Stimulated activated CD8-positive, alpha-beta memory T cell treated with anti-CD3 and anti-CD28 coated beads, Interleukin-7, amount 100 ng/mL, for 24 hours (primary cell): ENCODE measurements at places on chromosomes 7 and 10.

- DNase-seq: no peak
Observed at GRCh38 chr7:133560900-133561299, 308.0 kb downstream of the EXOC4 start.

DNA sequence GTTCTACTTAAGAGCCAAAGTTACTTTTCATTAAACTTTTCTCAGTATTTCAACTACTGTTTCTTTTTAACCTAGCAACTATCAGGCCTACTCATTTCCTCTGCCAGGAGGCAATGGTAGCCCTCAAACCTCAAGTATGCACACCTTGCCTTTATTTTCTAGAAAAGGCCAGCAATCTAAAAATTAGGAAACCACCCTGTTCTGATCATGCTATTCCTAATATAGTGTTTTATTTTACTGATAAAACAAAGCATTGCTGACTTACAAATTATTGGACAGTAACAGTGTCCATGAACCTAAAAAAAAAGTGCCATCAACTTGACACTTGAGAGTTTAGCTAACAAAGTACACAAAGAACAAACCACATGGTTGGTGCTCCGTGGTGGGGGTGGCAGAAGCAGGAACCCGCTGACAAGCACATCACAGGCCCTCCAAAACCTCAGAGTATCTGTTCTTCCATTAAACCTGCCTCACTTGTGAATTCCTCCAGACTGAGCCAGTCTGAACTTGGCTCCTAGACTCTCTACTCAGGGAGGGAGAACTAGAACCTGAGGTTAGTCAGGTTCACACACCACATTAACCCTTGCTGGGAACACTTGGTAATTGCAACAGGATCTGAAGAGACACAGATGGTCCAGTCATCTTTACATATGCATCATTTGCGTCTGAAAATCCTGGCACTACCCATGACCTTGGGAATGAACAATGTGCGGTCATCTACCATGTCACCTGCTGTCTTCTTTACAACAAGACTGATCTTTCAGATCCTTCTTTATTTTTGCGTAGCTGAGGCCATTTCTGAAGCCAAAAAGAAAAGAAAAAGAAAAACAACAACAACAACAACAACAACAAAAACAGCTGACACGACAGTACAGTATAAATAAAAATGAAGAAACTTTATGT, 31.9 kb downstream of the PIP4K2A start:
- DNase-seq: no peak

DNA sequence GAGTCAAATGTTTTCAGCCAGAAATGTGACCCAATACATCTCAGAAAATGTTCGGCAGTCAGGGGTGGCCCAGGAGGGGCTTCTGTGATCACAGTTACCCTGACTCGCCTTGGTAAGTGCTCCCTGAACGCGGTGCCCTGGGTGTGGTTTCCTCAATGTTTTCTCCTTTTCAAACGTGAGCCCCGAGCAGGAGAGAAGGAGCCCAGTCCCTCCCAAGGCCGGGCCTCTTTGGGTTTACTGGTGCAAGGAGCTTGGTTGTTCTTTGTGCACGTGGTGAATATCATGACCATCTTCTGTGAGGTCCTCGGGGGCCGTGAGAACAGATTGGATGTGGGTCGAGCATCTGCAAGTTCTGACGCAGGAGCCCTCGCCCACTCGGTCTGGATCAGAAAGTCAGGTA, 55.8 kb upstream of the VIPR2 start:
- DNase-seq: no peak

- no peak for DNase-seq
Observed at GRCh38 chr7:22120391-22121053, 174.8 kb upstream of the CDCA7L start.

DNA sequence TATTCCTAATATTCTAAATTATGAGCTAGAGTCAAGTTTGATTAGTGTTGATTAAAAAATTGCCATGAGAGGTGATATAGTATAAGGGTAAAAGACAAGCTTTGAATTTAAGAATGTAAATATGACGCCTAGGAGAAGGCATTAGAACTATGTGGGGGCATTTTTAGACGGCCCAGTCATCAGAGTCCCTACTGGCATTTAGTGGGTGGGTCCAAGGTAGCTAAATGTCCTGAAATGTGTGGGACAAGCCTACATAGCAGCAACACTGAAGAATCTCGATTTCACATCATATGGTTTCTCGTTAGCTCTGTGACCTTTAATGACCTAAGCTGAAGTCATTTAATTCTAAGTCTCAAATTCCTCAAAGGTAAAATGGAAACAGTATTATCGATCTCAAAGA, 133.5 kb downstream of the SGMS1 start:
- DNase-seq: no peak

DNA sequence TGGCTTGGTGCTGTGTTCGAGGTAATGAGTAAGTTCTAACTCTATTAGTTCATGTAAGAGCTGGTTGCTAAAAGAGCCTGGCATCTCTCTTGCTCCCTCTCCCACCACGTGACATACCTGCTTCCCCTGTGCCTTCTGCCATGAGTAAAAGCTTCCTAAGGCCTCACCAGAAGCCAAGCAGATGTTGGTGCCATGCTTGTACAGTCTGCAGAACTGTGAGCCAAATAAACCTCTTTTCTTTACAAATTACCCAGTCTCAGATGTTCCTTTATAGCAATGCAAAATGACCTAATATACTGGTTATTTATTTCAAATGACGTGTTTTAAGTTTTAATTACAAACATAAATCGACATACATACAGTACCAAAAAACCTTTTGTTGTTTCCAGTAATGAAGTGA, 101.7 kb upstream of the DNAJC1 start:
- no peak for DNase-seq
